Activated CD4-positive, alpha-beta T cell treated with anti-CD3 and anti-CD28 coated beads, Interleukin-2, Interleukin-6, amounts not matched to agents 100 ng/mL and 50 ng/mL, durations not matched to agents 16 hours and 8 hours (primary cell): ENCODE measurements at places on chromosomes 7 and 10.

DNA sequence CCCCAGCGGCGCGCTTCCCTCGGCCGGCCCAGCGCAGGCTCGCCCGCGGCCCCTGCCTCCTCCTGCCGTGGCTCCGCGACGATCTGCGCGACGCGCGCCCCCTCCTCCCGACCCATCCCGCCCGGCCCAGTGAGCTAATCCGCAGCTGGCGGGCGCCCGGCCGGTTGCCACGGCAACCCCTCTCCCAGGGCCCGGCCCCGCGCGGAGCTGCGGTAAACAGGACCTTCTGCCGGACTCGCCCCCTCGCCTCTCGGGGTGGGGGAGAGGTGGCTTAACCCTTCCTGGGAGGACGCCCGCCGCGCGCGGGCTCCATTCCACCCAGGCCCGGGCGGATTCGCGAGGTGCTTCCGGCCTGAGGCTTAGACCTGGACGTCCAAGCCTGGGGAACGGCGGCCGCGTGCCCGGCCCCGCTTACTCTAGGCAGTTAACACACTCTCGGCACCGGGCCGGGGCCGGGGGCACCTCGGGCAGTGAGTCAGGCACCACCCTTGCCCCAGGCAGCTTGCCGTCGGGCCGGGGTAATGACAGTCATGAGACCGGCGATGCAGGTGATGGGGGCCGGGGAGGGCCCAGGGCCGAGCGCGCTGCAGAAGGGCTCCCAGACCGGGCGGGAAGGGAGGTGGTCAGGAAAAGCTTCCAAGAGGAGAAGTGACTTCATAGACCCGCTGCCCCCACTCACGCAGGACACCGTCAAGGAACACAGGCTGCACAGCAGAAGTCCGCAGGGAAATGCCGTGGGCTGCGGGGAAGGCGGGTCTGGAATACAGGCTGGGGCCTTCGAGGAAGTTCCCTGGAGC is at the start of gene DENND2A:
Gene DENND2A (minus strand): TSS at position 87 of the 797 bp plus-strand sequence. CDS start 38,416 bp downstream, outside the sequence.
- no peak for DNase-seq

DNA sequence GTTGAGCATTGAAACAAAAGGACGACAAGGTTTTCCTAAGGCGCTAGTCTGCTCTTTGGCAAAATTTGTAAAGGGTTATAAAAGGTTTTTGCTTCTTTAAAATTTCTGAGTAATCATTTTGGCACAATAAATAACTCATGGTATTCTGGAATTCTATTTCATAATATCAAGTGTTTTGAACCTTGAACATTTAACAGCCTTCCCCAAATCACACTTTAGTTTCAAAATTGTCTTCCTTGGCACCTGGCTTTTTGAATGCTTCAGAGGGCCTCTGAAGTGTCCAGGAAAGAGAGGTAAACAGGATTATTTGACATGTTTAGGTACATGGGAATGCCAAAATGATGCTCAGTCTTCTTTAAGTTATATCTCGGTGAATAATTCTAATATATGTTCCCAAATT is 220.8 kb downstream of the PHF14 start:
- DNase-seq, result no peak

GRCh38 chr10:369684-370448 is 234.6 kb downstream of the ZMYND11 start:
- DNase-seq, result no peak

DNA sequence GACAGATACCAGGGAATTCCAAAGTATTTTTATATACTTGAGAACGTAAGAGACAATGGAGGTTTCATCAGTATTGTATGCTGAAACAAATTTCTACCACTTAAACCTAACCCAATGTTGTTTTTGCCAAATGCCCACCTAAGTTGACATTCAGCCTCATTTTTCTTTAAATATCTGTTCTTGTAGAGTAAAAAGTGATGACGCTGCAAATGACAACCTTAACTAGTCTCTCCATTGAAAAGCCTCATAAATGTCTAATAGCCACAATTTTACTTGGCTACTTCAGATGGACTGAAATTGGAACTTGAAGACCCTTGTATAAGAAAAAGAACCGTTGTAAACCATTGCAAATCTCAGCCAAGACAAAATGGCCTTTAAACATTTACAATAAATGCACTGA is 176.9 kb downstream of the CRPPA start:
- DNase-seq, result no peak

GRCh38 chr10:6539833-6540232 is 40.2 kb downstream of the PRKCQ start:
- DNase-seq, result no peak

GRCh38 chr7:40843338-40843985 is 708.7 kb downstream of the SUGCT start:
- no peak for DNase-seq

DNA sequence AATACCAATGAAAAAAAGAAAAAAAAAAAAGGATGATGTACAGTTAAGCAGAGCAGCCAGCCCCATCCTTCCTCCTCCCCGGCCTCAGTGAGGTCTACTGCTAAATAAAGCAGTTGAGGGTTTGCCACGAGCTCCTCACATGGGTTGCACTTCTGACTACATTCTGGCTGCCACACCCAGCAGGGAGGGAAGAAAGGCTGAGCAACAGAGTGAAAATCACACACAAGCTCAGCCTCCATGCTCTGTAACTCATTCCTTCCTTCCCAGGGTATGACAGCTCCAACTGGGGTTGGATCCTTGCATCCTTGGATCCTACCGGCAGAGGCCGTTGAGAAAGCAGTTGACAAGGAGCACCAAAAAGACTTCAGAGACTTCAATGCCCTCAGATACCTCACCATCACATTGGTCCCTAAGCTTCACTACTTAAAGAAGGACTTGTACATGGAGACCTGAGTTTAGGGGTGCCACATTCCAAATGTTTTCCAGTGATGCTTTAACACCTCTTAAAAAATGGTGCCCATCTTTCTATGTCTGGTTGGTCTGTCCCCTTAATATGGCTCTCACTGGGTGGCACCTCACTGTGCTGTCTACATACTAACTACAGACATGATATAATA is 52.9 kb upstream of the PIK3CG start:
- DNase-seq, result no peak

GRCh38 chr10:92627845-92628480 is 35.0 kb downstream of the KIF11 start:
- no peak for DNase-seq

GRCh38 chr10:72746426-72747363 is 54.8 kb downstream of the MCU start:
- no peak for DNase-seq
